Substantia nigra (tissue), 51 donors: ENCODE measurements at places on chromosomes 4 and X.

- DNase-seq: no peak
Observed at GRCh38 chr4:147638942-147639341, 21.7 kb downstream of the TMEM184C start.

DNA sequence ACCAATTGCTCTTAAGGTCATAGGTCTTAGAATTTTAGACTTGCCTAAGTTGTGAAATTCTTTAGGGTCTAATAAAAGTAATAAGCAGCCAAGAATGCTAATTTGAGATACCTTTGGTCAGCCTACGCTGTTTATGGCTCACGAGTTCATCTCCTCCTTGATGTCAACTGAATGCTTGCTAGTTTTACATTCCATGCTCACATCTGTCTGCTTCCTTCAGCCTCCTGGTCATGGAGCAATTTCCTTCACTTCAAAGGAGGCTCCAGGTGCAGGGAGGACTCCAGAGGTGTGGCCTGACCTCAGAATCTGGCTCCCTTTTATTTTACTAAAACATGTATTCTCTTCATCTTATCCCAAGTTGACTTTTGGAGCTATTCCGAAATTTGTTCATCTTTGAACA lies 23.3 kb upstream of the LNX1 start:
- DNase-seq: no peak

GRCh38 chrX:78104447-78105176 lies 564 bp downstream of the PGK1 start:
- DNase-seq: peak; percentile 16

GRCh38 chrX:98141466-98141865 lies 1257.8 kb downstream of the RPA4 start:
- DNase-seq: no peak

- DNase-seq: no peak
Observed at GRCh38 chr4:3476341-3476747, 13.2 kb downstream of the DOK7 start.

GRCh38 chrX:130124577-130124976 lies 14.3 kb upstream of the ELF4 start:
- no peak for DNase-seq

- DNase-seq: no peak
Observed at GRCh38 chr4:146342600-146343192, 128.4 kb downstream of the REELD1 start.

DNA sequence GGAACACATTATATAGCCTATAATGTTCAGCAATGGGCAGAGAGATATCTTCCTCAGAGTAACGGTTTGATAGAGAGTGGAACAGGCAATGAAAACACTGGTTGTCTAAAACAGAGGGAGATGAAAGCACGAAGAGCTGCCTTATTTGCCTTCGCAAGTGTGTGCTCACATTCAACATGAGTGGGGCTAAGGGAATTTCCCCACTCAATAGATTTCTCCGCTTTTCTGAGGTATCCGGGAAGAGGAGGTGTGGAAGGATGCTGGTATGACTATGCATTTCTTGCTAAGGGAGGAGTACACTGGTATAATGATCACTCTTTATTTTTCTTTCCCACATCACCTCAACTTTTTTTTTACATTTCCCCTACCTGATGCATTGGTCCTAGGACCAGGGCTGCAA lies 7.8 kb upstream of the GPR82 start:
- DNase-seq: no peak

- no peak for DNase-seq
Observed at GRCh38 chr4:168711197-168712140, 214.6 kb downstream of the PALLD start.

DNA sequence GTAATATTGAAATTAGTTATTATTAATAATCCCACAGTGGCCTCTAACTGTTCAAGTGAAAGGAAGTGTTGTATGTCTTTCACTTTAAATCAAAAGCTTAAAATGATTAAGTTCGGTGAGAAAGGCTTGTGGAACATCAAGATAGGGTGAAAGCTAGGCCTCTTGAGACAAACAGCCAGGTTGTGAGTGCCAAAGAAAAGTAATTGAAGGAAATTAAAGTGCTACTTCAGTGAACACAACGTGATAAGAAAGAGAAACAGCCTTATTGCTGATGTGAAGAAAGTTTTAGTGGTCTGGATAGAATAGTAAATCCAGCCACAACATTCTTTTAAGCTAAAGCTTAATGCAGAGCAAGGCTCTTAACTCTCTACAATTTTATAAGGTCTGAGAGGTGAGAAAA lies 42.6 kb upstream of the IL13RA2 start:
- no peak for DNase-seq

- DNase-seq: no peak
Observed at GRCh38 chr4:54254915-54255246, 25.8 kb downstream of the PDGFRA start.

GRCh38 chr4:89123451-89123851 lies 12.1 kb downstream of the TIGD2 start:
- no peak for DNase-seq

DNA sequence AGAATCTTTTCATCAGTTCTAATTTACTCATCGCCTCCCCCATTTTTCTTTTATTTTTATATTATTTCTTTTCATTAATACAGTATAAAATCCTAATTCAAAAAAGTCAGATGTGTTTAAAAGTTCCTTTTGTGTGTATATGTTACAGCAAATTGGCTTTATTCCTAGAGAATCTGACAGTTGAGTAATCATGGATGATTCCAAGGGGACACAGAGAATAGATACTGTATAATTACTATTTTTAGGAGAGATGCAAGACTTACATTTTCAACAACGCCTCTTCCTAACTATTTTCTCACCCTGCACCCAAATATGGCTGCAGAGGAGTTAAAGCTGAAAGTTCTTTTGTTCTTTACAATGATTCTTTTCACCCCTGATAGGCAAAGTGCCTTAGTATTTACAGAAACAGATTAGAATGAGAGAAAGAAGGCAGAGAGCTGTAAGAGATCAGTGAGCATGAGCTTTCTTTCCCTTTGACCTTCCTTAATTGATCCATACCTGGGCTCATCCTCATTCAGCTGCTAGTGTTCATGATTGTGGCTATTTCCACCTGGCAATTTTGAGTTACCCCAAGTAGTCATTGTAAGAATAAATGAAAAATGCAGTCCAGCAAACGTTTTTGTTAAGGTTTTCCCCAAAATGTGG lies 210.8 kb downstream of the SLC4A4 start:
- no peak for DNase-seq

- no peak for DNase-seq
Observed at GRCh38 chrX:25004040-25004439, 11.7 kb downstream of the ARX start.

GRCh38 chr4:158799856-158800255 lies 31.0 kb downstream of the FNIP2 start:
- no peak for DNase-seq

- no peak for DNase-seq
Observed at GRCh38 chr4:10098780-10099160, 17.8 kb downstream of the WDR1 start.

GRCh38 chr4:15291122-15291521 lies 136.7 kb upstream of the C1QTNF7 start:
- no peak for DNase-seq

- no peak for DNase-seq
Observed at GRCh38 chr4:34619531-34620162, 1624.7 kb downstream of the ARAP2 start.

GRCh38 chr4:25834411-25835107 lies 28.2 kb downstream of the SEL1L3 start:
- DNase-seq: no peak

DNA sequence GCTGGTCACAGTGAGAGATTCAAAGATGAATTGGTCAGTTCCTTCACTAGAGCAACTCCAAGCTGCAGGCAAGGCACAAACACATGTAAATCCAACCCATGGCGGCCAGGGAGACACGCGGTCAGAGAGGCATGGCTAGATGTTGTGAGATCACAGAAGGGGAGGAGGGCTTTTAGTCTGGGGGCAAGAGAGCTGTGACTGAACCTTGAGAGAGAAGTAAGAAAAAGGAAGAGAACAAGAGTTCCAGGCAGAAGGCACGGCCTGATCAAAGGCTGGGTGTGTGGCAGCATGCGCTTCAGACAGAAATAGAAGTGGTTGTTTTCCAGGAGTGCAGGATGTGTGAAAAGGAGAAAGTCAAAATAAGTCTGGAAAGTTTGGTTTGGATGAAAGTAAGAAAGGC lies 15.9 kb downstream of the CCDC149 start:
- DNase-seq: no peak

GRCh38 chrX:54288277-54288676 lies 69.6 kb downstream of the WNK3 start:
- DNase-seq: no peak

GRCh38 chr4:15479913-15480185 lies 10.2 kb downstream of the CC2D2A start:
- DNase-seq: no peak

GRCh38 chr4:155681886-155682285 lies 15.2 kb downstream of the GUCY1A1 start:
- DNase-seq: no peak

- DNase-seq: no peak
Observed at GRCh38 chrX:46710927-46711623, 47.8 kb downstream of the SLC9A7 start.

DNA sequence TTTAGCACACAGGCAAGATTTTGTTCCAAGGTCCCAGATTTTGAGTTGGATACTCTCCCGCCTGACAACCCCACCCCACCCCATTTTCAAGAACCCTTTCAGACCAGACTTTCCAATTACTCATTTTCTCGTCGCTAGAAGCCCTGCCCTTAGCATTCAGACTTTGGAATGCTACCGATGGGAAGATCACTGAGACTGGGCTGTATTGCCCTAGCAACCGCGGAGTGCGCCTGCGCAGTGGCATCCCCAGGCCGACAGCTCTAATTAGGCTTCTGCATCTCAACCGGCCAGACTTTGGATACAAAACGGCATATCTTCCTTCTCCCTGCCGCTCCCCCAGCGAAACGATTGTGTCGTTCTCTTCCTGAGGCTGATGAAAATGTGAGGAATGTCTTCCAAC lies 3.4 kb downstream of the MAGEE2 start:
- peak; percentile 50 for DNase-seq

- no peak for DNase-seq
Observed at GRCh38 chr4:95505799-95506198, 43.0 kb downstream of the UNC5C start.
